ENCODE measurements at places on chromosomes 13 and 19.

DNA sequence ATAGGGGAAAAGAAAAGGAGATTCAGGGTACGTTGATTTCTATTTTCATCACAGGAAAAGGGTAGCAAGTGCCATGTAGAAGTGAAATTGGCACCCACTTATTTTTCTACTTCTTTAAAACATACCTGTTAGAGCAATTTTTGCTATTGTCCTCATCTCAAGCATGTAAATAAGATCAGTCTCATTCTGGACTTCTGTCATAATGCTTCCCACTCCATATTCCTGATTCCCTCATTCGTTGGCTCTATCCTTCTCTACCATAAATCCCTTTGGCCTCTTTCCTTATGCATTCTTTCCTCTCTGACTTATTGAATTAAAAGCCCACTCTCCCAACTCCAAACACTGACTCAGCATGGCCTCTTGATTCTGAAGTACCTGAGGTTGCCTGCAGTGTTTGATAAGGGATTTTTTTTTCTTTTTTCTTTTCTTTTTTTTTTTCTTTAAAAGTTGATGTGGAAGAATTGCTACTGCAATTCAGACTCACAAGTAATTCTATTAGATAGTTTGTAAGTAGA lies 465.7 kb downstream of the SLITRK6 start:
- DNase-seq: no peak

DNA sequence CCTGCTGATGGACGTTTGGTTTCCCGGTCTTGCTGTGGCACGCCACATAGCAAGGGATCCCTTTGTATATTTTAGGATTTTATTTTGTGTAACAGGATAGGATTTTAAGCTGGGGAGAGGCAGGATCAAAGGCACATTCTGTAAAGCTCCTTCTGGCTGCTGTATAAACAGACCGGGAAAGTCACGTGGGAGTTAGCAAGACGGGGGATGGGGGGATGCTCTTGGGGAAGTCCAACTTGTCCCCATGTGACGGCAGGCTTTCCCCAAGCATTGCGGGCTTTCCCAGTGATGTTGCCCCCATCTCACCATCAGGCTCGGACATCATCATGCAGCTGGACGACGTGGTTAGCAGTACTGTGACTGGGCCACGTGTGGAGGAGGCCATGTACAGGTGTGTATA lies 5.8 kb downstream of the QTRT1 start:
- no peak for DNase-seq

GRCh38 chr19:51277112-51277511 lies 26.2 kb downstream of the SIGLECL1 start:
- DNase-seq: no peak

DNA sequence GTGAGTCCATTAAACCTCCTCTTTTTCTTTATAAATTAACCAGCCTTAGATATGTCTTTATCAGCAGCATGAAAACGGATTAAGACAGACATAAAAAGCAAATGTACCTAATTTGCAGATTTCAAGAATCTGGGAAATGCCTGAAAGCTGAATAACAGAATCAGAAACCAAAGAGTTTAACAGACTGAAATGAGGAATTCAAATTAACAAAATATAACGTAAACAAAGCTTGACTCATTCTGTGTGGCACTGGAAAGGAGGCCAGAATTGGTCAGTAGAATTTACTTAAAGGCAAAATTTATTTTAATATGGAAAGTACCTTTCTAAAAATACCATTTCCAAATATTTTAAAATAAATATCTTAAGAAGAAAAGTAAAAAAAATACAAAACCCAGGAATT lies 540.6 kb upstream of the HTR2A start:
- DNase-seq: no peak

DNA sequence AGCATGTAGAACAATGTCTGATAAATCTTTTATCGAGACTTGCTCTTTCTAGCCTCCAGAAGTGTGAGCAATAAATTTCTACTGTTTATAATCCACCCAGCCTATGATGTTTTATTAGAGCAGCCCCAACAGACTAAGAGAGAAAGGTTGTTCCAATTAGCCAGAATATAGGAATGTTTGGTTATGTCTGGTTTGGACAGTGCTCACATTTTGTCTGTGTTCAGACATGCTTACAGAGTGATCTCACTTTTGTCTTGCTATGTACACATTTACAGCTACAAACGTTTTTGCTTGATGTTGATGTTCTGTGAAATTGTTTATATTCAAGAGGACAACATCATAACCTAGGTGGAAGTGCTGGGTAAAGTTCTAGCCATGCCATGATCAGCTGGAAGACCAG lies 18.0 kb upstream of the EVI5L start:
- no peak for DNase-seq

DNA sequence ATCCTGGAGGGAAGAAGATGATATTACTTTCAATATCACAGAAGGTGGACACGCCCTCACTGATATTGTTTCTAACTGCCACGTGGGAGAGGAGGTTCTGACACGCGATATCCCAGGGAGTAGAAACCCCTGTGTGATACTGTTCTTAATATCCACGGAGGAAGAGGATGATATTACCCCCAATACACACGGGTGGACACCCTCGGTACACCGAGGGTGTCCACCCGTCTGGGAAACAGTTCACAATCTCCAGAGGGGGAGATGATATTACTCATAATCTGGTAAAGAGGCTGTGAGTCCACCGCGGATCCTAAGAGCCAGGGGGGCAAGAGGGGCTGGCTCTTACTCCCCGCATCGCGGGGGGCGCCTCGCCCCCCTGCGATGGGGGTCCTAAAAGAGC lies 29.7 kb upstream of the RGCC start:
- no peak for DNase-seq

DNA sequence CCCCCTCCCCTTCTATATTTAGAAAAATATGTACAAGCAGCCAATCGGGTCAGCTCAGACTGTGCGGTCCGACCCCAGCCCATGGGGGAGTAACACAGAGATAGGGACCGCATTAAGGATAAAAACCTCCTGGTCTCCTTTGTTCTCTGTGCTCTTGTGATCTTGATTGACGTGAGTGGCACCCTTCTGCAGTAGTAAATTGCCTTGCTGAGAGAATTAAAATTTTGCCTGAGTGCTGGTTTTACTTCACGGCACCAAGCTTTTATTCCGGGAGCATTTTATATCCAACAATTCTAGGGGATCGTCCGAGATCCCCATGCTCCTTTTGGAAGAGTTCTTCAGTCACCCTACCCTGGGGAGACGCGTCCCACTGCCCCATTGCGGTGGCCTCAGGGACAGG lies 7.0 kb upstream of the ZNF69 start:
- no peak for DNase-seq

DNA sequence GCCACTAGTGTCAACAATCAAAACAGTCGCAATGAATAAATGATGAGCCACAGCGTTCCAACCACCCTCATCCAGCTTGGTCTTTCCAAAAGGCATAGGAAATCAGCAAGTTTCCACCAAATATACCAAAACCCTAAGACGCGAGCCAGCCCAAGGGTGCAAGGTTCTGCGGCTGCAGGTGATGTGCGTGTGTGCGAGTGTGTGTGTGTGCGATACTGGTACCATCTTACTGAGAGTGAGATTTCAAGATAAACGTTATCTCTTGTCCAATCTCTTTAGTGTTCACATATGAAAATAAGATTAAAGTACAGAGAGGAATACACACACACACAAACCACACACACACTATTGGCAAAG lies 895 bp upstream of the TRPC4 start:
- DNase-seq: no peak

DNA sequence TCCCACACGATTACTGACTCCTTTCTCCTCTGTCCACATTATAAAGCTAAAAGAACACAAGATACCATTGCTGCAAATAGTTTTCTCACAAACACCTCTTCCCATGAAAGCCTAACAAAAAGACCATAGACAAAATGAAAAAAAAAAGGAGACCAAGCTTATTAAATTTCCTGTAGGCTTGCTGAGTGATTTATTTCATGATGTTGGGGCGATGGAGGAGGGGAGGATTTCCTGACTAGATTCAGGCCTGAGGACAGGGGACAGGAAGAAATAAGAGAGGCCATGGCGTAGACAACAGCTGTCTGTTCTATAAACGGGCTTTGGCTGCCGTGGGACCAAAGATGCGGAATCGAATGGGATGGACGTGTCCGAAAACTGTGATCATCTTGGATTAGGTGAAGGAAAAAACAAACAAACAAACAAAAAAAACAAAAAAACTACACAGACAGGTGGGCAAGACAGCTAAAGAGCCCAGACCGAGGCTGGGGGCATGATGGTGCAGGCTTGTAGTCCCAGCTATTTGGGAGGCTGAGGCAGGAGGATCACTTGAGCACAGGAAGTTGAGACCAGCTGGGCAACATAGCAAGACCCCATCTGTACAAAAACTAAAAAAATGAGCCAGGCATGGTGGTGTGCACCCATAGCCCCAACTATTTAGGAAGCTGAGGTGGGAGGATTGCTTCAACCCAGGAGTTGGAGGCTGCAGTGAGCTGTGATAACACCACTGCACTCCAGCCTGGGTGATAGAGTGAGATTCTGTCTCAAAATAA lies 5.3 kb downstream of the TMPRSS9 start:
- no peak for DNase-seq

DNA sequence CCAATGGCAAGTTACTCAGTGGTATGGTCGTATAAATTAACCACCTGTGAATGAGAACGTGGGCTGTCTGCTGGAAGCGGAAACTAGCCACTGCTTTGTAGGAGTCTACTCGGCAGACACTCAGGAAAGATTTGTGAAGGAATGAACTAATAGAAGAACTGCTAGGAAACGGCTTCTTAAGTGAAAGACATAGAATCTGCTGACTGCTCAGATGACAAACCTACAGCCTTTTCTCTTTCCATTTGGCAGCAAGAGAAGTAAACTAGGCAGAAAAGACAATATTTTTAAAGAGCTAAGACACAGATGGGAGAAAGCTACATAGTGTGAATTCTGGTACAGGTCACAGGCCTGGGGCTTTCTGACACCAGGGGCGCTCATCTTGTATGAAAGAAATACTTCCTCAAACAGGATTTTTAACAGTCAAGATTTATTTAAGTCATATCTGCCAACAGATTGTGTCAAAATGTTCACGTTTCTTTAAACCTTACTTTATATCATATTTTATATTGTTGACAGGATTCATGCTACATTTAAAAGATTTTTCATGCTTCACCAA lies 78.4 kb downstream of the MIPEP start:
- DNase-seq: no peak

GRCh38 chr13:73428137-73428536 lies 369.3 kb downstream of the KLF5 start:
- no peak for DNase-seq

DNA sequence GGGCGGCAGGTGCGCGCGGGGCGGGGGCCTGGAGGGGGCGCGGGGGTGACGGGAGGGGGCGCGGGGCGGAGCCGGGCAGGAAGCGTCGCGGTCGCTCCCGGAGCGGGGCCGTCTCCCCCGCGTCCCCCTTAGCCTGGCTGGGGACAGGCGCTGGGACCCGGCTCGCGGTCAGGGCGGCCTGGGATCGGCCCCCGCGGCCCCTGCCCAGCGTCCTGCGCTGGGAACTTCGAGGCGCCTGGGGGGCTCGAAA lies 74.7 kb upstream of the MCF2L start:
- DNase-seq: no peak

DNA sequence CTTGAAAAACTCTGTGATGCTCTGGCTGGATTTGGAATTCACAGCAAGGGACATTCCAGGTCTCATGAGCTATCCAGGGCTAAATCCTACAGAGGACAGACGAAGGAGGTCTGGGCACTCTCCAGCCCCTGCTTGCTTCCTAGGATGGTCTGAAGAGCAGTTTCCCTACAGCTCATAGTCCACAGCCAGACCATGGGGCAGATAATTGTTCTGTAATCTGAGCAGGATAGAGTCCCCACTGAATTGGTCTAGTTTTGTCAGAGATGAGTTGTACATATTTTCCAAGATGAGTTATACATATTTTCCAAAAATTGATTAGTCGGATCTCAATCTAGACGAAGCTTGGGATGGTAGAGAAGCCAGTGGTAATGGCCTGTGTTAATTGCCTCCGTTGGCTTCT lies 75.6 kb downstream of the C13orf42 start:
- no peak for DNase-seq

GRCh38 chr13:85284349-85284748 lies 514.9 kb downstream of the SLITRK6 start:
- DNase-seq: no peak

GRCh38 chr13:75395901-75396300 lies 86.1 kb downstream of the TBC1D4 start:
- DNase-seq: no peak

GRCh38 chr13:74067818-74068217 lies 66.4 kb downstream of the KLF12 start:
- no peak for DNase-seq

GRCh38 chr13:51682686-51683085 lies 98.4 kb downstream of the WDFY2 start:
- DNase-seq: no peak

DNA sequence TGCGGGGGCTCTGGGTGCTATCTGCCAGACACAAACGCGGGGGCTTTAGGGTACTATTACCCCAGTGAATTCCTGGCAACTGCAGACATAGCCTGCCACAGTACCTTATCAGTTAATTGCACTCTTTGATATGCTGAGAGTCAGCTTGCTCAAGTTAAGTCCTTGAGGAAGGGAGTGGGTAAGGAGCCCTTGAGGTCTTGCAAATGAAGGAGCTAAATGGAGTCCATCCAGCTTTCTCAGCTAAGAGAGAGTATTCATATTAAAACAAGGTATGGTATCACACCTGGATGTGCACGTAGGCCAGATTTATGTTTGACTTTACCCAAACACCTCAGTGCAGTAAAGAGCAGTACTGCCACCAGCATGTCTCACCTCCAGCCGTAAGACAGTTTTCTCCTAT lies 11.5 kb upstream of the ZNF606 start:
- DNase-seq: no peak

DNA sequence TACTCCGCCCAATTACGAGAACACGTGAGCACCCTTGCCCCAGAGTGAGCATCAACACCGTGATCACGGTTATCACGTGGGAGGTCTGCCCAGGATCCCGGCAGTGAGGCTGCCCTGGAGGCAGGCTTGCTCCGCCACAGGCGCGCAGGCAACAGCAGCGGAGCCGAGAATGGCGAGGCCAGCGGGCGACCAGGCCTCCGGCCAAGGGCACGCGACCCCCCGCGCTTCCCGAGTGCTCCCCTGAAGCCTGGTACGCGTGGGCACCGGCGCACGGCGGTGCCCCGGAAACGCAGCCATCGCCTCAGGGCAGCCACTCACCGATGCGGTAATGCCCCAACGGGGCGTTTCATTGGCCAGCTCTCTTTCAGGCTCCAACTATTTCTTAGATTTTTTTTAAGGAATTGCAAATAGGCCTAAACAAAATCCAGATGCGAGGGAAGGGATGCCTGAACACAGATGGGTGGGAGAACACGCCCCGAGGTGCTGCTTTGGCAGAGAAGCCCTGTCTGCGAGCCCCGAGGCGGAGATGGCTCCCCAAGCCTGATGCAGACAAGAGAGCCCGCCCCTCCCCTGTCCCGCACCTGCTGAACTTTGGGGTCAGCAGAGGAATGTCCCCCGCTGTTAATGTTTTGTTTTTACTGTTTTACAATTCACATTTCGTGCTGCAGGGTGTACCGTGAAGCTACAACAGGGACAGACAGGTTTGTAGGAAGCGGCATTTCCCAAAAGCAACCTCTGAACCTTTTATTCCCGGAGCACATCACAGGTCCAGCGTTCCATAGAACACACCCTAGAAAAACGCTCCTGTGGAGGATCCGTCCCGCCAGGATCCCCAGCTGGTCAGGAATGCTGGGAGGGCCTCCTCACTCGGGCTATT lies 132.7 kb downstream of the ZDHHC20 start:
- DNase-seq: no peak

Measured in NCI-H187 treated with DMSO at 0.1 percent for 48 hours (cell line).